Stimulated activated CD4-positive, alpha-beta T cell treated with anti-CD3 and anti-CD28 coated beads, Interleukin-2, amount 100 ng/mL, for 4 hours (primary cell): ENCODE measurements at places on chromosomes 5 and 9.

GRCh38 chr9:86046071-86046636 is 53.2 kb downstream of the GOLM1 start:
- DNase-seq: no peak

- no peak for DNase-seq
Observed at GRCh38 chr9:8436786-8437185, 637.2 kb upstream of the DMAC1 start.

DNA sequence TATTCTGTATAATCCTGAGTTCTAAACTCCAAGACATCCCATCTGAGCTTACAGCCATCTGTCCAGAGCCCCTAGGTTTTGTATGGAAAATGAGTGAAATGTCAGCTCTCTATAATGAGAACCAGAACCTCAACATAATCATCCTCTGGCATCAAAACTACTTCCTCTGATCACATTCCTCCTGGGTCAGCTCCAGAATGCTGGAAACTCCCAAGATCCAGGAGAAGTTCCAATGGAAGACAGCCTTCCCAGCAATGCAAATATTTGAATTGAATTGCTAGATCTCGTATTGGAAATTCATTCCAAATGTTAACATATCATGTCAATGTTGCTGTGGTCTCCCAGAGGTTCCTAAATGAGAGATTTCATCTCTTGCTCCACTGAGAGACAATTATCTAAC is 23.8 kb downstream of the C9 start:
- DNase-seq: no peak

DNA sequence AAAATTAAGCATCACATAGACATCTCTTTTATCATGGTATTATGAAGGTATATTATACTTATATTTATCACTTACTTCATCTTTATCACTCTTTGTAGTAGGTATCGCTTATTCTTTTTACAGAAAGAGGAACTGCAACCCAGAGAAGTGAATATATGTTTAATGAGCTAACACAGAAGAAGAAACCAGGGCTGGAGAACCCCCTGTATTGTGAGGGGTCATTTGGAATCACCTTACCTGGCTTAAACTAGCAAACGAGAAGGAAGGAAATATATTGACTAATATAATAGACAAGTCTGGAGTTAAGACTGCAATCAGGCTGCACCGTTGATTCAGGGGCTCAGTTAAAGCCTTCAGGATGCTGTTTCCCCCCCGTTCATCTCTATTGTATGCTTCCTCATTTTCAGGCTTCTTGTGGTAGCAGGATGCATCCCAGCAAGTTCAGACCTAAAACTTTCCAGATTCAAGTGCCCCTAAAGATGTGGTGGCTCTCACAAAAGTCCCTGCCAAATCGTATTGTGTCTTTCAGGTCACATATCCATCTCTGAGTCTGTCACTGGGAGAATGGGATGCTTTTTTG is 146.4 kb downstream of the GCNT1 start:
- DNase-seq: no peak

DNA sequence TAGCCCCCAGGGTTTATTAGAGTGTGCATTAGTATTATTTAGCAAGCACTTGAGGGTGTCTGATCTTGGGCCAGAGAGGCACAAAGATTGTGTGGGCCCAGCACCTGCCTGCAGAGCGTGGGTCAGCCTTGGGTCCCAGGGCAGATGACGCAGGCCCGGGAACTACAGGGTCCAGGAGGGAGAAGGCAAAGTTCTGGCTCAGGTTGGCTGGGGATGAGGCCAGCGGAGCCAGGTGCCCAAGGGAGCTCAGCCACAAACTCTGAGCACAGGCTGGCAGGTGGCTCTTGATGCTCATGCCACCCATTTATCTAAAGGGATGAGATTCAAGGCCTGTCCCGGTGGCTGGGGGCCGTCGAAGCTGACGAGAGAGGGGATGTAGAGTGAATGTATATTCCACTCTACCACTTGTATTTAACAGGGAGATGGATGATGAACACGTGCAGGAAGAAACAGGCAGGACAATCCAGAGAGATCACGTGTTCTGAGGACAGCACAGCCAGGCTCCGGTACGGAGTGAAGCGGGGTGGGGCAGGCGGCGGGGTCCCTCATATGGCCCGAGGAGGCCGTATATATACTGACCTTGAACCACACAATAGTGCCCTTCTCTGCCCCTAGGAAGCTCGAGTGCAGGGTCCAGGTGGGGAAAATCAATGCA is 818 bp upstream of the OBP2A start:
- no peak for DNase-seq

GRCh38 chr5:170363671-170364070 is 25.5 kb downstream of the KCNMB1 start:
- no peak for DNase-seq

- peak; percentile 71 for DNase-seq
Observed at GRCh38 chr5:10441083-10441991, at the start of gene ROPN1L. Gene ROPN1L (plus strand): TSS chr5:10441879. CDS start chr5:10442168, 289 bp downstream.

DNA sequence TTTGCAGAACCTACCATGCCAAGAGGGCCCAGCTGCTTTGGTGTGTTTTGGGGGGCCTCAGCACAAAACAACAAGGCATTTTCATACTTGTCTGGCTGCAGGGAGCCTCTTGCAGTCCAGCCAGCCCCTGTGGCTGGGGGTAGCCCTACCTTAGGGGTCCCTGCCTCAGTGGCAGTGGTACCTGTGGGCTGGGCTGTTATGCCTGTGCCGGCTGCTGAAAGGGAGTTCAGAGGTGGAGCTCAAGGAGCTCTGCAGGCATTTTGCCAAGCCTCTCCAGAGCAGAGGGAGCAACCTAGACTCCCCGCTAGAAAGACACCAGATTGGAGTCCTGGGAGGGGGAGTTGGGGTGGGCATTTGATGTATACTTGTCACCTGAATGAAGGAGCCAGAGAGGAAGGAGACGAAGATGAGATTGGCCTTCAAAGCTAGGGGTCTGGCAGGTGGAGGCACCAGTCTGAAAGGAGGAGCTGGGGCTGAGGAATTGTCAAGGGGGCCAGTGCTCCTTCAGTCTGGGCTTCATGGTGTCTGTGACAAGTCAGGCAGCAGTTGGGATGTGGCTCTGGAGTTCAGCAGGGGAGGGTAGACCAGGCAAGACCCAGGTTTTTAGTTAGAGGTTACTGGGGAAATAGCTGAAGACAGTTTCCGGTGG is 1.5 kb downstream of the SHROOM1 start:
- no peak for DNase-seq

DNA sequence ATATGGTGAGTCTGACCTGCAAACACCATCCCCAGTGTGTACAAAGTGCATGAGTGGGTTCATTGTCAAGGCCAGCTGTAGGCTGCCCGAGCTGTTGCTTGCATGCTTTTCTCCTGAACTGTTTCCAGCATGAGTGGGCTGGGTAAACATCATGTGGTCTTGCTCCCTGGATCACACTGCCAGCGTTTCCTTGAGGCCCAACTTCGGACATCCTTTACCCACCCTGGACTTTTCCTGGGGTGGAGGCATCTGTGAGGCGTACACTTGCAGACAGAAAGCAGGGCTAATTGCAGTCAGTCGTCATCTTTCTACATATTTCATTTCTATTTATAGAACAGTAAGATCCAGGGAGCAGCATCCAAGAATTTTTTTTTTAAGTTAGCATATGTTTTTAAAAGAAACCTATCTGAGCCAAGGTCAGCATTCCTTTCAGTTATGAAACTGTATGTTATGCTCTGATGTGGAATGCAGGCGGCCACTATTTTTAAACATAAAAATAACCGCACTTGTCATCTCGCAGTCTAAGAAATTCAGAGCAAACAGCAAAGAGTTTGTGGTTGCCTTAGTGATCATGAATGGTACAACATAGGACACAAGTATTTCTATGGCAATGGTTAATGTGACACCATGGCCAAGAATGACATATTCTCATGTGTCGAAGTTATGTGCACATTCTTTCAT is 106.5 kb upstream of the DMRT1 start:
- no peak for DNase-seq

GRCh38 chr5:153496835-153497234 is 6.4 kb downstream of the GRIA1 start:
- DNase-seq: no peak

DNA sequence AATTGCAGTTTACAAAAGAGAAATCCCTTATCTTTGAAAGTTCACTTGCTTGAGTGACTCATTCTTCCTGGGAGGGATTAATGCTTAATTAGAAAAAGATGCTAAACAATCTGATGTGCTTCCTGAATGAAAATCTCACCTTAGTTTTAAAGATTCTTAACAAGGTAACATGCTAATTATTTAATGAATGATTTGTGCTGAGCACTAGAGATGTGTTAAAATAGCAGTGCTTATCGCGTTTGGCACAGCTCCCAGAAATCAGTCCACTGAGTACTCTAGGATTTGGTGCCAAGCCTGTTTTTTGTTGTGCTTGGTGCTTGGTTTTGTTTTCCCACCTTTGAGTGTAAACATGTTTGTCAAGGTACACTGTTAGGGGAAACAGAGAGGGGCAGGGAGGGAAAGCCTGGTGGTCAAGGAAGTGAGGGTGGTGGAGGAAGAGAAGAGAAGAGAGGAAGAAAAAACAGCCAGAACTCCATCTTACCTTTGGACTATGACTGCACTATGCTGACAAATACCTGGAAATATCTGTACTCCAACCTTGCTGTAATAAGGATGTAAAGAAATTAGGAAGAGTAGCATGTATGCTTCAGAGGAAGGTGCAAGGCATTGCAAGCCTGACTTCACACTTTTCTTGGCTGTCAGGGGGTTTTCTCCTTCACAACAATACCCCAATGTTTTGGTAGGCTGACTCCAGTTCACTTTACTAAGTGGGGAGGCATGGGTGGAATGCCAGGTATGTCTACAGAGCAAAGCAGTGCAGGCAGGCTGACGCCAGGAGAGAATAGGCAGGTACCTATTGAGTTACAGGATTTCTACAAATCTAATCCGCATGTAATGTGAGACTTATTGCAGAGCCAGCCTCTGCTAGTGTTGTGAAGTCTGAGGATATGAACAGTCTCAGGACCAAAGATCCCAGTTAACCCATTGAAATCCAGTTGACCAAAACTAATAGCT is 157.2 kb upstream of the ISL1 start:
- DNase-seq: no peak

- DNase-seq: no peak
Observed at GRCh38 chr5:136686192-136686872, 321.0 kb upstream of the TRPC7 start.

- DNase-seq: no peak
Observed at GRCh38 chr5:114391321-114391720, 29.5 kb downstream of the KCNN2 start.

GRCh38 chr5:83760579-83760978 is 39.9 kb upstream of the HAPLN1 start:
- no peak for DNase-seq

DNA sequence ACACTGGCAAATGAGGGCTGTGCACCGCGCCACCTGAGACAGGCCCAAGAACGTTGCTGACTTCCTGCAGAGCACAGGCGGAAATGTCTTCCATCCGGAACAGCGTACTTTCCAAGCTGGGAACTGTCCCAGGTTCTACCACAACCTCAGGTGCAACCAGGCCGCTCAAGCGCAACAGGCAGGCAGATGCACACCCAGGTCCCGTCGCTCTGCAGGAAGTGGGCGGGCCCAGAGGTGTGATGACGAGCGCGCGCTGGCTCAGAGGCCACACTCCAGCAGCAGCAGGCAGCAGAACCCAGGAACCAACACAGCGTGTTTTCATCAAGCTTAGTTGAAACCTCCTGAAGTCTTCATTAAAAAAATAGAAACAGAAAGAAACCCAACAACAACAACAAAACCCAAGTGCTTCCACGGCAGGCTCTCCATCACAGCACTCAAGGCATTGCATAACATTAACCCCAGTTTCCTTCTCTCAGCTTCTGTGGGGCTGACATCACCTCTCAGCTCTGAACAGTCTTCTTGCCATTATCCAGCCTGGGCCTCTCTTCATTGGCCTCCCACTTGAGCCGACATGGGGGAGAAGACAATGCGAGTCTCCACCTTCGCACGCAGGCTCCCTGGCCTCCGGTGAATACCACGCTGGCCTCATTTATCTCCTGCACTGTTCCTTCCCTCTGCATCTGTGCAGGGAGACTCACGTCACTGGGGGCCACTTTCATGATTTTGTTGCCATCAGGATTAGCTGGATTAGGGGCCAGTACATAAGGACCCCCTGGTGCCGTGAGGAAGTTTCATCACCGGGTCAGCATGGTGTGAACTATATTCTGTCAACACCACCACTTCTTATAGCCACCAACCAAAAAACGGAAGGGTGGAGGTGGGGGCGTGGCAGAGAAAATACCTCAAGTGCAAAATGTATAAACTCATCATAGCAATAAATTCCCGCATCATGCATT is 22.1 kb downstream of the PTCH1 start:
- peak; percentile 78 for DNase-seq

DNA sequence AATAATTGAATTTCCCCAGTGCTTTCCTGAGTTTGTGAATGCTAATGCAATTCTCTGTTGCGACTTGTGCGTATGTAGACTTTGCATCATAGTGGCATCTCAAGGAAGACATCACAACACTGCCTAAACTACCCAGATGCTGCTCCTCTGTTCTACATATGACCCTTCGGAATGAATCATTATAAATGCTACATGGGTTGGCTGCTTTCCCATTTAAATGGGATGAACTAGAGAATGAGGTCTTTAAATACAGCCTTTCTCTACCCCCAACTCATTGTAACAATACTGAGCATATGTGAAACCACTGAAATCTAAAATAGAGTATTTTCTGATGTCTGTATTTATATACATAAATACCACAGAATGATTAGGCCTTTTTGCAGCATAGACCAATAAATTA is 136.6 kb upstream of the ICE1 start:
- no peak for DNase-seq

GRCh38 chr9:131692612-131693562 is 47.0 kb downstream of the RAPGEF1 start:
- DNase-seq: no peak

DNA sequence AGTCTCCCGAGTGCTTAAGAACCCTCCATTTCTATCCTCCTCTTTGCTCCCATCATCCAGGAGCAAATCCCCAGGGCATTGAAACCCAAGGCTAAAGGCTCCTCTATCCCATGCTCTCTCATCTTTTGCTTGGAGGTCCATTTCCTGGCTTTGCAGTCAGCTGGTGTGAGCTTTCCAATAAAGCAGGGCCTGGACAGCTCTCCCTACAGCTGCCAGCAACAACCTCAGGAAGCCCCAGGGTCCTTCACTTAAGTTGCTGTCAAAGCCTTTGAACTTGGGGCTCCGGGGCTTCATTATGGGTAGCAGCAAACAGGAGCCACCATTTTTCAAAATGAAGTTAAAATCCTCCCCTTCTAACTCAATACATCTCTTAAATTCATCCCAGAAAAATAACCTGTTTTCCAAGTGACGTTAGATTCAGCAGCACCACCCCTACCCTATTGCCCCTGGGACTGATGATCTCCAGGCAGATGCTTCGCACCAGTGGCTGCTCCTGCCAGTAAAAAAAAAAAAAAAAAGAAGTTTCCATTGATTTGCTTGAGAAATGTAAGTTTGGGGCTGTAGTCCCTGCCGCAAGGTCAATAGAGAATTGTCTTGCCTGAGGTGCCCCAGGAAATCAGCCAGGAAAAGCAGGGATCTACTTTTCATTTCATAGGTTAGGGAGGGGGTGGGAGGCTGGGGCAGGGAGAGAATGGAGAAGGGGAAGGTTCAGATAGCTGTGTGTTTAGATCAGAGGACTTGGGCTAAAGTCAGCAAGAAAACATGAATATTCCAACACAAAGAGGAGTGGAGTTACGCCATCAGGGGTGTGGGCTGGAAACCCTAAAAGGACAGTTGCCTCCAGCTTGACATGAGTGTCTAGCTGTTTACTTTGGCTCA is 83.8 kb upstream of the IL6ST start:
- no peak for DNase-seq
